ENCODE measurements at places on chromosomes 6 and 20. TPM values are rescaled to one million over a fixed set of nuclear protein-coding genes. Genes with fewer than 3 reads are reported as not detected.

DNA sequence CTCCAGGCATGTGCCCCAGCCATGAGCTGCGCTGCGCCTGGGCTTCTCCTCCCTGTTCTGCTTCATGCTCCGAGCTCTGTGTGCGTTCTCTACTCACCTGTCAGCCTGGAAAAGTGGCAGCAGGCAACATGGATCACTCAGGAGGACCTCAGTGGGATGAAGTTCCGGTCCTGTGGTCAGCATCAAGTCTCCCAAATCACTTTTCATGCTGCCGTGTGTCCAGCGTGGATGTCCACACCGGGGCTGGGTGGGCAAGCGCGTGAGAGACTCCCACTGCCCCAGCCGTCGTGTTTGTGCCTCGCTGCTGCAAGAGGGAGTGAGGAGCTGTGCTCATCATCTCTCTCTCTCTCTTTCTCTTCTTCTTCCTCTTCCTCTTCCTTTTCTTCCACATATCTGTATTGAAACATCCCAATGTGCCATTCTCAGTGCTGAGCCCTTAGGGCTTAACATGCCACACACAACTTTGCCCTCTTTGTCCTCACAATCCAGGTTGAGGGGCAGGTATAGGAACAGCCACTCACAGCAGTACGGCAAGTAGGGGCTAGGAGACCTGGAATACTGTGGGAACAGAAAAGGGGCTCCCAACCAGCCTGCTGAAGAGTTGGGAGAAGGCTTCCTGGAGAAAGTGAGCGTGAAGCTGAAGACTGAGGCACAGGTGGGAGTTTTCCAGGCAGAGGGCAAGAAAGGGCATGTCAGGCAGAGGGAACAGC is 3.8 kb upstream of the PDYN start:
- H3K4me3 ChIP-seq, result no peak overlapping the region
- no peaks in the 10 kb centered on the region for H3K4me1 ChIP-seq
- H3K27ac ChIP-seq, result no peak overlapping the region
- no peaks in the 10 kb centered on the region for H3K36me3 ChIP-seq
- H3K27me3 ChIP-seq, result peaks cover 23% of the 10 kb centered on the region

DNA sequence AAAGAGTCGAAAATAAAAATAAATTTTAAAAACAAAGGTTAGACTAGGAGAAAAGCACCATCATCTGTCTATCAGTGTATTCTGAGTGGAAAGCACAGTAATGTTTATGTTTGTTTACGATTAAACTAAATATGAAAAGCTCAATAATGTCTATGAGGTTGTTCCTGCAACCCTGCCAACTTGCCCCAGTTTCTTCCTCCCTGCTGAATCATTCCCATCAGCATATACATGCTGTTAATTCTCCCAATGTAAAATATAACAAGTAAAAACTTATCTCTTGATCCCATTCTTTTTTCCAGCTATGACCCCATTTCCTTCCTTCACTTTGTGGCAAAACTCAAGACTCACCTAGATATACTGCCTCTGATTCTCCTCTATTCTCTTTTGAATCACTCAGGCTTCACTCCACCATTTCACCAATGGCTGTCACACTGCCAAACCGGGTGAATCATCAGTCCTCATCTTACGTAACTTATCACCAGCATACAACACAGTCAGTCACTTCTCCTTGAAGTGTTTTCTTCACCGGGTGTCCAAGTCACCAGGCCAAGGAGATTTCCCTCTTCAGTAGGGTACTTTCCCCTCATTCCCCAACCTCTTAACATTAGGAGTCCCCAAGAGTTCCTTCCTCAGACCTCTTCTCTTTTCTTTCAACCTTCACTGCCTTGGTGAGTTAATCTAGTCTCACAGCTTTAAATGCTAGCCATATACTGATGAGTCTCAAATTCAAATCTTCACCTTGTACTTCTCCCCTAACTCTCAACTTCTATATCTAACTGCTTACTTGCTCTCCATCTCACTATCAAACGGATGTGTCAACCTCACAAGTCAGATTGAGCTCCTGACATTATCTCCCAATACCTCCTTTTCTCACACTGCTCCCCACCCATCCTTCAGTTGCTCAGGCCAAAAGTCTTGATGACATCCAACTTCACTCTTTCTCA is 6.2 kb downstream of the TMEM242 start:
- DNase-seq, result peak; percentile 73
- H3K4me3 ChIP-seq, result no peak overlapping the region
- H3K36me3 ChIP-seq, result peaks cover 79% of the 10 kb centered on the region
- H3K27ac ChIP-seq, result peak overlapping the region; percentile 64
- H3K27me3 ChIP-seq, result no peaks in the 10 kb centered on the region
- H3K4me1 ChIP-seq, result peaks cover 24% of the 10 kb centered on the region

DNA sequence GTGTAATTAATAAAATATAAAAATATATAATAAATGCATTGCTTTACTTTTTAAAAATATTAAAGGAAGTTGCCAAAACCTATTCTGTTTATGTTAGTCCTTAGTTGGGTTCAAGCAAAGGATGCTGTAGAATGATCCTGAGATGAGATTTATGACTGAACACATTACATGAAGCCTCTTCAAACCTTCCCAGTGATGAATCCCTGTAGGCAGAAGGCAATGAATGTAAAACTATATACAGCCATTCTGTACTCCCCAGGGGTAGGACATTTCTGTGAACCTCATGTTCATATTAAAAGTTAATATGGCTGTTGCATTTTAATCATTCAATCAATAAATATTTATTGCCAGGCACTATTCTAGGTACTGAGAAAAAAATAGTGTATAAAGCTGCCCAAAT is 166.0 kb downstream of the RFPL4B start:
- no peak overlapping the region for H3K4me3 ChIP-seq
- no peak for DNase-seq
- H3K27me3 ChIP-seq, result no peaks in the 10 kb centered on the region
- no peak overlapping the region for H3K27ac ChIP-seq
- no peaks in the 10 kb centered on the region for H3K36me3 ChIP-seq
- H3K4me1 ChIP-seq, result no peaks in the 10 kb centered on the region

DNA sequence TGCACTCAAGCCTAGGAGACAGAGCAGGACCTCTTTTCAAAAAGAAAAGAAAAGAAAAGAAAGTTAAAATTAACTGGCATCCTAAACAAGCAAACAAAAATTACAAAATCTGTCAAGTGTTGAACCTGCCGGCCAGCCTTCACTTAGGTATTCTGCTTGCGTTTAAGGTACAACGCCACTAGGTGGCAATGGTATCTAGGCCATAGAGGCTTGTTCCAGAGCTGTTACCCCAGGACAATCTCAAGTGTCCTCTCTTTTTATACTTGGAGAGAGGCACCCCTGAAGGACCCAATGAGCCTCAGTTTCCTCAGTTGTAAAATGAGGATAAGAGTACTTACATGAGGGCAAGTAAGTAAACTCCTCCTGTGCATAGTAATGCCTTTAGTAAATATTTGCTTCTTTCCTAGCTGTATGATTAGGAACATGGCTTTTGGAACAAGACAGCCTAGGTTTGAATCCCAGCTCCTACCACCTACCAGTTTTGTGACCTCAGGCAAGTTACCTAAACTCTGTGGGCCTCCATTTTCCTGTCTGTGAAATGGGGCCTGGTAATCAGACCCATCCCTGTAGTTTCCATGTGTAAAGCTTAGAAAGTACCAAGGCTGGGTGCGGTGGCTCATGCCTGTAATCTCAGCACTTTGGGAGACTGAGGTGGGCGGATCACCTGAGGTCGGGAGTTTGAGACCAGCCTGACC is 5.8 kb upstream of the PACSIN1 start:
- H3K4me3 ChIP-seq, result no peak overlapping the region
- no peak overlapping the region for H3K27ac ChIP-seq
- H3K4me1 ChIP-seq, result peaks cover 16% of the 10 kb centered on the region
- H3K36me3 ChIP-seq, result no peaks in the 10 kb centered on the region
- H3K27me3 ChIP-seq, result no peaks in the 10 kb centered on the region

GRCh38 chr6:5174244-5174643 is 86.5 kb downstream of the LYRM4 start:
- no peak overlapping the region for H3K27ac ChIP-seq
- 0 out of 3 replicates have a peak, but pooled peaks cover 2% of the 10 kb centered on the region for H3K36me3 ChIP-seq
- no peaks in the 10 kb centered on the region for H3K27me3 ChIP-seq
- no peaks in the 10 kb centered on the region for H3K4me1 ChIP-seq

DNA sequence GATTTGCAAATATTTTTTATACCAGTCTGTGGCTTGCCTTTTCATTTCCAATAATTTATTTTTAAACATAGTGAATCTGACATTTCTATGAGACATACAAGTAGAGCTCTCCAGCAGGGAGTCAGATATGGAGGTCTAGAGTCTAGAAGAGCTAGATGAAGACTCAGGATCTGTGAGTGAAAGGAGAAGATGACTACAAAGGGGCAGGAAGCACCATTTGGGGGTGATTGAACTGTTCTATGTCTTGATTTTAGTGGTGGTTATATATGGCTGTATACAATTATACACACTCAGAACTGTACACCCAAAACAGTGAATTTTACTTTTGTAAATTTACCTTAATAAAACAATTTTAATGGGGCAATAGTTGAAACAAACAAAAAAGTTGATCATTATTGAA is 127.9 kb upstream of the BACH2 start:
- no peak overlapping the region for H3K4me3 ChIP-seq
- H3K27ac ChIP-seq, result no peak overlapping the region
- no peaks in the 10 kb centered on the region for H3K27me3 ChIP-seq
- no peaks in the 10 kb centered on the region for H3K4me1 ChIP-seq
- DNase-seq, result no peak

GRCh38 chr6:145600299-145600698 is 135.0 kb downstream of the EPM2A start:
- no peak overlapping the region for H3K4me3 ChIP-seq
- no peaks in the 10 kb centered on the region for H3K27me3 ChIP-seq
- no peaks in the 10 kb centered on the region for H3K4me1 ChIP-seq
- no peak for DNase-seq
- no peaks in the 10 kb centered on the region for H3K36me3 ChIP-seq

DNA sequence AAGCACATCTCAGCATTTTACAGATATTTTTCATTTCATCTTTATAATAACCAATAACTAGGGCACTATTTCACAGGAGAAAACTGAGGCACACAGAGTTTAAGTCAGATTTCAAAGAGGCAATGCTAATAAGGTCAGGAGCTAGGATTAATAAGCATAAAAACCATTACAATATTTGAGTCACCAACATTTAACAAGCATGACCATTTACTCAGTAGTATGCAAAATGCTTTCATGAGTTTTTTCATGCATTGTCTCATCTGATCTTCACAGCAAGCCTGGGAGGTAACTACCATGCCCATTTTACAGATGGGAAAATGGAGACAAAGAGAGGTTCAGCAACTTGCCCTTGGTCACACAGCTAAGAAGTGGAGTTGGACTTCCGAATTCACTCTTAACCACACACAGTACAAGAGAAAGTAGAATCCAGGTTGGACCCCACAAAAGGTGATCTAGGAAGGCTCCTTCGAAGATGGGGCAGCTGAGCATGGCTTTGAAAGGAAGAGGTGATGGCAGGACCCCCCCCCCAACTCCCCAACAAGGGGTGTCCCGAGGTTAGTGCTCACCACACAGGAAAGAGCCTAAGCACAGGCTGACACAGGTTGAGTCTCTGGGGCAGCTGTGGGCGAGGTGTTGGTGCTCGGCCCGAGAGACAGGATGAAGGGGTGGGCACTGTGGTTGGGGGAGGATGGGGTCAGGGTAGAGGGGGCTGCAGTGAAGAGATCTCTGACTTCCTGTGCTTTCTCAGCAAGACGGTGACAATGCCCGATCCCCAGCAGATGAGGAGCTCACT is 108.8 kb downstream of the PREX1 start:
- no peak for DNase-seq
- peaks cover 13% of the 10 kb centered on the region for H3K4me1 ChIP-seq
- no peaks in the 10 kb centered on the region for H3K27me3 ChIP-seq
- no peaks in the 10 kb centered on the region for H3K36me3 ChIP-seq
- H3K27ac ChIP-seq, result no peak overlapping the region
- no peak overlapping the region for H3K4me3 ChIP-seq

DNA sequence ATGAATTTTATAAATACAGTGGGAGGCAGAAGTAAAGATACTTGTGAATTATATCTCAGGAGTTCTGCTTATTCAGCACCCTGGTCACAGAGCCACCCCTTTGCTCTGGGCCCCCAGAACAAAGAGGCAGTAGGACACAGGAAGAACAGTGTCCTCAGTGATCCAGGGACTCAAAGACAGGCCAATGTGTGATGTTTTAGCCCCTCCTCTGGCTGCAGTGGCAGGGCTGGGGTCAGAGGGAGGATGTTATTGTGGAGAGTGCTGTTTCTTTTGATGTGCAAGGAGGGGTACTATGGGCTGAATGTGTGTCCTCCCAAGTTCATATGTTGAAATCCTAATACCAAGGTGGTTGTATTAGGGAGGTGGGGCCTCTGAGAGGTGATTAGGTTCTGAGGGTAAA is 74.1 kb upstream of the MAP3K7 start:
- H3K4me1 ChIP-seq, result no peaks in the 10 kb centered on the region
- DNase-seq, result no peak
- no peaks in the 10 kb centered on the region for H3K36me3 ChIP-seq
- H3K4me3 ChIP-seq, result no peak overlapping the region
- H3K27ac ChIP-seq, result no peak overlapping the region

DNA sequence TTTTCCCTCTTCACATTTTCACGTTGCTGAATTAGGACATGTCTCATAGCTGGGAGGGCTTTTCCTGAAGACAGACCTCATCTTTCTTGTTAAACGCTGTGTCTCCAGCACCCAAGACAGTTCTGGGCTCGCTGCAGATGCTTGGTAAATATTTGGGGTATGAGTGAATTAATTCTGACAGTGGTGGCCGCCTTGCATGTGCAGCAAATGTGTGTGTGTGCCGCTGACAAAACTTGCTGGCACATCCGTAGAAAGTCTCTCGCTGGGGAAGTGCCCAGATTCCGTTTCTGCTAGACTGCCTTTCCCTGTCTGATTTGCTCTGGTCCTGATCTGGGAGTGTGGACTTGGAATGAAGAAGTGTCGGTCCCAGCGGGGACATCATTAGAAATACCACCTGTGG is 48.2 kb upstream of the ZNFX1 start:
- H3K27ac ChIP-seq, result no peak overlapping the region
- no peak for DNase-seq
- no peaks in the 10 kb centered on the region for H3K36me3 ChIP-seq
- H3K27me3 ChIP-seq, result peaks cover 27% of the 10 kb centered on the region
- H3K4me1 ChIP-seq, result peaks cover 5% of the 10 kb centered on the region
- no peak overlapping the region for H3K4me3 ChIP-seq

DNA sequence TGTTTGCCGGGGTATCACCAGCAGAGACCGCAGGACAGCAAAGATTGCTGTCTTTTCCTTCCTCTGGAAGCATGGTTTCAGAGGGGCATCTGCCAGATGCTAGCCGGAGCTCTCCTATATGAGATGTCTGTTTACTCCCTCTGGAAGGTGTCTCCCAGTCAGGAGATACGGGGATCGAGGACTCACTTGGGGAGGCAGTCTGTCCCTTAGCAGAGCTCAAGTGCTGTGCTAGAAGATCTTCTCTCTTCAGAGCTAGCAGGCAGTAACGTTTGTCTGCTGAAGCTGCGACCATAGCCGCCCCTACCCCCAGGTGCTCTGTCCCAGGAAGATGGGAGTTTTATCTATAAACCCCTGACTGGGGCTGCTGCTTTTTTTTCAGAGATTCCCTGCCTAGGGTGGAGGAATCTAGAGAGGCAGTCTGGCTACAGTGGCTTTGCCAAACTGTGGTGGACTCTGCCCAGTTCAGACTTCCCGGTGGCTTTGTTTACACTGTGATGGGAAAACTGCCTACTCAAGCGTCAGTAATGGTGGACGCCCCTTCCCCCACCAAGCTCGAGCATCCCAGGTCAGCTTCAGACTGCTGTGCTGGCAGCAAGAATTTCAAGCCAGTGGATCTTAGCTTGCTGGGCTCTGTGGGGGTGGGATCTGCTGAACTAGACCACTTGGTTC is 133.0 kb upstream of the FLRT3 start:
- no peak overlapping the region for H3K4me3 ChIP-seq
- H3K36me3 ChIP-seq, result no peaks in the 10 kb centered on the region
- DNase-seq, result no peak
- H3K27ac ChIP-seq, result no peak overlapping the region

Gene CDH22
- total RNA-seq, result not detected

Gene MEP1A
- total RNA-seq, result not detected

Gene HMGCLL1
- total RNA-seq, result not detected

Gene NINL
- 0.04 TPM for total RNA-seq

Gene SCRT2
- 0.75 TPM for total RNA-seq
